Umbilical cord (tissue), 2 donors: ENCODE measurements at places on chromosomes 4 and X. TPM values are rescaled to one million over a fixed set of nuclear protein-coding genes. Genes with fewer than 3 reads are reported as not detected.

- no peak for DNase-seq
Measured at GRCh38 chr4:10891866-10892265, 207.3 kb upstream of the CLNK start.

DNA sequence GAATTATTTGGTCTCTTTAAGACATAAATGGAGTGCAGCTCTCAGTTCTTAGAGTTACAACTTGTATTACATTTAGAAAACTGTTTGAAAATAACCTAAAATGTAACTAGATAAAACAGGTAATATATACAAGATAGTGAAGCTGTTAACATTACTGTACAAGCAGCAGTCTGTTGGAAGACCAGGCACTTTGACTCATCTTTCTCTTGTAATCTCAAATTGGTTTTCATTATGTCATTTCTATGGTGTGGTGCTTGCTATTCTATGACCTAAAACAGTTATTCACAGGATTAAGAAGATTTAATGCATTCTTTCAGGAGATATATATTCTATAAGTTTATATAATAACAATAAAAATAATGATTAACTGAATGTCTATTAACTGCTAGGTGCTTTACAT, 282.5 kb upstream of the PITX2 start:
- DNase-seq: peak; percentile 56

DNA sequence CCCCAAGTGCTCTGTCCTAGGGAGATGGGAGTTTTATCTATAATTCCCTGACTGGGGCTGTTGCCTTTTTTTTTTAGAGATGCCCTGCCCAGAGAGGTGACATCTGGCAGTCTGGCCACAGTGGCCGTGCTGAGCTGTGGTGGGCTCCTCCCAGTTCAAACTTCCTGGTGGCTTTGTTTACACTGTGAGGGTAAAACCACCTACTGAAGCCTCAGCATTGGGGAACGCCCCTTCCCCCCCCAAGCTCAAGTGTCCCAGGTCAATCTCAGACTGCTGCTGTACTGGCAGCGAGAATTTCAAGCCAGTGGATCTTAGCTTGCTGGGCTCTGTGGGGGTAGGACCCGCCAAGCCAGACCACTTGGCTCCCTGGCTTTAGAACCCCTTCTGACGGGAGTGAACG, 38.3 kb upstream of the CBLL2 start:
- DNase-seq: no peak

- DNase-seq: peak; percentile 65
Measured at GRCh38 chrX:136204571-136204970, 46.6 kb downstream of the MAP7D3 start.

DNA sequence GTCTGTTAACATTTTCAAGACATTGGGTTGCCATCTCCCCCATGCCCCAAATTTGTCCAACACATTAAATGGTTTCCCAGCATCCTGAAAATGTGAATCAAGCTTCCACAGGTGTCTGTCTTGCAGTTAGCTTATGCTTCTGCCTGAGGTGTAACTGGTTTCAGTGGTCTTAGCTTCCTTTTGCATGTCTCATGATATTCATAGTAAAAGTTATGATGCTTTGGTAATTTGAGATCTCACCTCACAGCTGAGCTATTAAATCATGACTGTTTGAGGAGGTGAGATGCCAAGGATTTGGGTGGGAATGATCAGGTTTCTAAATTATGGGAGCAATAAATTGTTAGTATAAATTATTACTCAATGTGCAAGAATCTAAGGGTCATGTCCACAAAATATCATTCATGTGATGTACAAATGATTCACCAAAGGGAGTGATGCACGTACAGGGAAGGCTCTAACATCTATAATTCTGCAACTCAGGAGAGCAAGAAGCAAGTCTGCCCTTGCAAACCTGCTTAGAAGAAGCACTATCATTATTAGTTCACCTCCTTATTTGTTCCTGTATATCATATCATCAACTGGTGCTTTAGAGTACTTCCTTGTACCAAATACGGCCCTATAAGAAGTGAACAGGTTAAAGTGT, 17.1 kb upstream of the RAI2 start:
- no peak for DNase-seq

- no peak for DNase-seq
Measured at GRCh38 chrX:39677585-39677977, 420.2 kb downstream of the BCOR start.

GRCh38 chrX:55841962-55842752, 124.6 kb downstream of the RRAGB start:
- DNase-seq: no peak

- DNase-seq: no peak
Measured at GRCh38 chr4:6372649-6373525, 99.5 kb downstream of the PPP2R2C start.

- peak; percentile 40 for DNase-seq
Measured at GRCh38 chr4:41620594-41621256, 82.8 kb downstream of the LIMCH1 start.

- no peak for DNase-seq
Measured at GRCh38 chr4:8387615-8388527, 52.7 kb downstream of the ACOX3 start.

DNA sequence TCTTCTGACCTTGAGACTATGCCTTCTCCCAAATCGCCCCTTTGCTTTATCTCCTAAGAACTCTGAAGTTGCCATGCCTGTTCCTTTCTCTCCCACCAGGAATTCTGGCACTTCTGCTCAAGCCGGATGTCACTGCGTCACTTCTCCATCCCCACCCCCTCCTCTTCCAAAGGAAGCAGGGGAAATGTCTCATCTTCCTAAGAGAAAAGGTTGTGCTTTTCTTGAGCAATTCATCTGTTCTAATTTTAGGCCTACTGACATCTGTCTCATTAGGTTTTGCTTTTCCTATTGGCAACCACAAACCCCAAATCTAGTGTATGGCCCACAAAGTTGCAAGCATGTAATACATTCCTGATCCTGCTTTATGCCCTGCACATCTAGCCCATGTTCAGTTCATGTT, 163.1 kb upstream of the PLAC1 start:
- peak; percentile 15 for DNase-seq

GRCh38 chr4:78754872-78755271, 21.3 kb upstream of the BMP2K start:
- no peak for DNase-seq

DNA sequence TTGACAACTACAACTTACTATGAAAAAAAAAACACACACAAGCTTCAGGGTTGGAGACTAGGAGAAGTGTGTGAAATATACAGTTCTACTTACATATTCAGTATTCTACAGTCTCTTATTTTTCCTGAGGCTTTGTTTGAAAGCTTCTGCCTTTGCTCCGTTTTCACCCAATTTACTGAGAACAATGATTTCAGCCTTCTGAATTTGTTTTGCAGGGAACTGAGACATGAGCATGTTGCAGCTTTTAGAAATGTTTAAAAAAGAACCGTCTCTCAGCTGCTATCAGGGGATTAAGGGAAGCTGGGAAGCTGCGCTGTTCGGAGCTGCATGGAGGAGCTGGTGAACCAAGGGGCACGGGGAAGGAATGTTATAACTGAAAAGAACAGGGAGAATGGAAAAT, 85.7 kb downstream of the QDPR start:
- peak; percentile 76 for DNase-seq

DNA sequence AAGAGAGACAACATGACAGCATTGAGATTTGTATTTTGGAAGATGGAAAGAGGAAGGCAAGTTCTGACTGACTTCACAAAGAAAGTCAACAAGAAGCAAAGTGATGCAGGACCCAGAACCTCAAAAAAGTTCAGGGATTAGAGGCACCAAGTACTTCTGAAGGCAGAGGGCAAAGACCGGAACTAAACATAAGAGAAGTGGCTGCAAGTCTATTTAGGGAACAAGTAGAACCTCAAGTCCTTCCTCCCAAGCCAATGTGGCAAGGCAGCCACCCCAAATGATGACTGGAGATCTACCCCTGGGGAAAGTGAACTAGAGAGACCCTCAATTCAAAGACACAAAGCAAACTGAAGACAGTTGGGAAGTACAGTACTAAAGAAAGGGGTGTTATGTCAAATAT, 46.6 kb downstream of the SLC39A8 start:
- DNase-seq: no peak

DNA sequence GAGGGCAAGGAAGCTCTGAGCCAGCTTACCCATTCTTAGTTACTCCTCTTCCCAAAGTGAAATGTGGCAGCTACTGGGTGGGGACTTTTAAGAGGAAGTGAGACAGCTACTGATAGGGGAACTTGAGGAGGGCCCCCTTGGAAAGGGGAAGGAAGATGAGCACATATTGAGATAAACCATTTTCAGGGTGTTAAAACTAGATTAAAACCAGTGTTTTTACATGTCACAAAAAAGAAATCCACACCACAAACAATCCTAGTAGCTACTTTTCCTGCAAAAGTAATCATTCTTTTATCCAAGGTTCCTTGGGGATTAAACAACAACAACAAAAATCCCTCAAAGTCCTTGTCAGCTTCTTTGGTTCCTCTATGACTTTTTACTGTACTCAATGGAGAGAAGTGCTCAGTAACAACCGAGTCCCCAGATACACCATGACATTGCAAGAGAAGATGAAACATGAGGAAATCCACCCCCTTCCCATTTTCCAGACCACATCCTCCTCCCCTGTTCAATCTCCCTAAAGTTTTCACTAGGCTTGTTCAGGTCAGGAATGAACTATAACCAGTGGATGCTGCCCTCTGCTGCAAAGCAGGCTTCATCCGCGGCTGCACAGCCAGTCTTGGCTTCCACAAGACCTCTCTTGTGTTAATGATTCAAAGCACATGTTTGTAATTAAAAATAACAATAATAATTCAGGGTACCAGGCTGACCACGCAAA, 113.5 kb upstream of the TMEM164 start:
- peak; percentile 5 for DNase-seq

- DNase-seq: no peak
Measured at GRCh38 chr4:10030972-10031667, 9.8 kb upstream of the SLC2A9 start.

GRCh38 chr4:8771666-8772065, 100.0 kb downstream of the HMX1 start:
- no peak for DNase-seq

GRCh38 chrX:34437586-34437985, 219.5 kb downstream of the TMEM47 start:
- DNase-seq: no peak

DNA sequence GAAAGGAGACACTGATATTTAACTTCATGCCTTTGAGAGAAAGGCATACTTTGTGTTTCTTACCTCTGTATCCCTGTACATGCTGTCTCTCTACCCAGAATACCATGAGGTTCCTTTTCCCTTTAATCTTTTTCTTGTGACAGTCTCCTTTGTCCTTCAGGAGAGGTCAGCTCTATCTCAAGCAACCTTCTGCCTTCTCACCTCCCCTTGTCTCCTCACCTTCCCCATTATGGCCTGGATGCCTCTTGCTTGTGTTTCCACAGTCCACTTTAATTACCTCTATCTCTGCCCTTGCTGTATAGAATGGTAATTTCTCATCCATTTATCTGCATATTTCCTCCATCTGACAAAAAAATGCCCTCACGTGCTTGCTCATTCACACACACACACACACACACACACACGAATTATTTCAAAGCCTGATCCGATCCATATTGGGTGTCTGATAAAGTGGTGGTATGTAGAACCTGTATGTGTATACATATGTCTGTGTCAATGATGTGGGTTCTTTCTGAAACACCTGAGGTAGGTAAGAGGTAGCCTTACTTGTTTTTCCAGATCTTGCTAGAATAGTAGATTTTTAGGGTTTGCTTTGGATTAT, 28.5 kb downstream of the MSN start:
- DNase-seq: no peak

DNA sequence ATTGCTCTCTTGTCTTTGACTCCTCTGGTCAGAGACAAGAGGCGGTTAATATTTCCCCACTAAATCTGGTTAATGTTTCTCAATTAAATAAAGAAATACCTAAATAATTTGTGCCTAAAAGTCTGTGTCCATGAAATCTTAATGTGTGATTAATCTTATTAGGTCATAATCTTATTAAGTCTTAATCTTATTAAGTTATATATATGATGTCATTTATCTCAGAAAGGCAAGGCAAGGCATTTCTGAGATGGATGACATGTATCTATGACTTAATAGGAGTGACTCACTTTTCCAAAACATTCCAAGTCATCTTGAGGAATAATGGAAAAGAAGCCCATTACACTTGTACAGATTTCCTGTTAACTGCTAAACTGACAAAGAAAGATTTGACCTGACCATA, 74.7 kb downstream of the TRAM1L1 start:
- no peak for DNase-seq

DNA sequence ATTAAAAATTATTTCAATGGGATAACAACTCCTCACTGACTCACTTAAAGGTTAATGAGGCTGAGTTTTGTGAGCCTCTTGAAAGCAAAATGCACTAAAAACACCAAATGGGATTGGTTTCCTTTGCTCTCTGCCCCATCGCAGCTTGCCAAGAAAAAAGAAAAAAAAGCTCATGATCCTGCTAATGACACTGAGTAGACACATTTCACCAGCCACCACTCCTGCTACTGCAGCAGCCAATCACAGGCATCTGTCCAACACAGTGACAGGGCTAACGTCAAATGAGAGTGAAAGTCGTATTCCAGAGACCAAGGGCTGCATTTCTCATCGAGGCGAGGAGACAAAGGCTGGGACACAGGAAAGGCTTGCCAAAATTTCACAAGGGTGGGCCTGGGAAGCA, 5.2 kb downstream of the APBB2 start:
- DNase-seq: no peak

DNA sequence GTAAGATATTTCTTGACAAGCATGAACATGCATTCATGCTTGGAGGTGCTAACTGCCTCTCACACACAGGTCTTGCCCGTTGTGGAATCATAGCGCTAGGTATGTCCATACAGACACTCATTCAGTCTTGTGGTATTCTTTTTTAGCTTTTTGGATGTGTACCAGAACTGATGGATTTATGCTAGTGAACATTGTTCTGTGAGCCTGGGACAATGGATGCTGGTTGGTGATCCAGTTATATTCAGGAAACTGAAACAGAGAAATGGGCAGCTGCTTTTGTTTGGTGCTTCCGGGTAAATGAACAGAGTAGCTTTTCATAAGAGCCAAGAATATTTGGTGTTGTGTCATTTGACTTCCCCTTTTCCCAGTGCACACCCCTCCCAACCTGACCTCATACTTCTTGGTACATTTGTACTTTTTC, 78.9 kb upstream of the SLC4A4 start:
- DNase-seq: peak; percentile 40

- no peak for DNase-seq
Measured at GRCh38 chr4:120418146-120418545, 351.5 kb upstream of the MAD2L1 start.

DNA sequence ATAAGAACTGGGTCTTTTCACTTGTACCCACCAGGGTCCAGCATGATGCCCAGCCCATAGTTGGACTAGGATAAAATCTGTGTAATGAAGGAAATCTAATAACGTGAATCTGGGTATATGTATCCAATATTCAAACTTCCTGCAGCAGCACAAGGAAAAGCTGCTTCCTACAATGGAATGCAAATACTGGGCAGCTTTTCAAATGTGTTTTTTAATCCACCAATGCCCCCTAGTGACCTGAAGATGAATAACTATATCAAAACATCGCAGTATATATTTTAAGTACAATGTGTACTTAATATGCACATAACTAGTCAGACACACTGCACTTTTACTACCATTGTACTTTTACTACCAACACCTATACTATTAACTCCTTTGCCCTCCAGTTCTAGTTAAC, 5.3 kb downstream of the APOO start:
- peak; percentile 67 for DNase-seq

GRCh38 chrX:132855780-132856341, 102.6 kb downstream of the HS6ST2 start:
- no peak for DNase-seq

GRCh38 chr4:183755596-183755995, 96.5 kb downstream of the TRAPPC11 start:
- DNase-seq: no peak

PDE5A gene
- 56.8 TPM for total RNA-seq

FNIP2 gene
- 69.3 TPM for total RNA-seq

GABRG1 gene
- total RNA-seq: 6.3 TPM

ZFP92 gene
- total RNA-seq: 5.1 TPM

ARX gene
- total RNA-seq: not detected
